ENCODE measurements at places on chromosomes 5 and 9. TPM values are rescaled to one million over a fixed set of nuclear protein-coding genes. Genes with fewer than 3 reads are reported as not detected.

- H3K4me3 ChIP-seq, result no peak overlapping the region
- H3K27ac ChIP-seq, result no peak overlapping the region
- no peak for DNase-seq
- no peaks in the 10 kb centered on the region for H3K27me3 ChIP-seq
Observed at GRCh38 chr9:99437145-99437544, 215.1 kb downstream of the SEC61B start.

GRCh38 chr5:1186351-1187233 lies 14.8 kb upstream of the SLC6A19 start:
- H3K4me3 ChIP-seq, result no peak overlapping the region
- no peaks in the 10 kb centered on the region for H3K4me1 ChIP-seq
- DNase-seq, result no peak
- H3K27ac ChIP-seq, result no peak overlapping the region
- peaks cover 13% of the 10 kb centered on the region for H3K27me3 ChIP-seq

- H3K4me1 ChIP-seq, result peaks cover 51% of the 10 kb centered on the region
- H3K27ac ChIP-seq, result peak overlapping the region; percentile 82
- H3K27me3 ChIP-seq, result no peaks in the 10 kb centered on the region
- no peak overlapping the region for H3K4me3 ChIP-seq
Observed at GRCh38 chr9:124880501-124880900, 18.6 kb downstream of the ARPC5L start.

GRCh38 chr5:121251954-121252353 lies 599.7 kb upstream of the FTMT start:
- no peaks in the 10 kb centered on the region for H3K4me1 ChIP-seq
- no peaks in the 10 kb centered on the region for H3K36me3 ChIP-seq
- no peak overlapping the region for H3K27ac ChIP-seq
- DNase-seq, result no peak

GRCh38 chr5:116651653-116652052 lies 77.0 kb upstream of the SEMA6A start:
- peaks cover 3% of the 10 kb centered on the region for H3K27me3 ChIP-seq
- H3K4me3 ChIP-seq, result no peak overlapping the region
- DNase-seq, result no peak
- no peaks in the 10 kb centered on the region for H3K36me3 ChIP-seq

GRCh38 chr5:58439094-58439644 lies 20.7 kb downstream of the PLK2 start:
- H3K27ac ChIP-seq, result no peak overlapping the region
- no peaks in the 10 kb centered on the region for H3K36me3 ChIP-seq
- no peak overlapping the region for H3K4me3 ChIP-seq
- H3K4me1 ChIP-seq, result no peaks in the 10 kb centered on the region
- no peak for DNase-seq

The ECSCR gene
- not detected for polyA plus RNA-seq

The GNA14 gene
- polyA plus RNA-seq, result not detected

The CXCL14 gene
- polyA plus RNA-seq, result not detected

Data from immature natural killer cell (primary cell).